Stimulated activated CD4-positive, alpha-beta T cell treated with anti-CD3 and anti-CD28 coated beads, Interleukin-1b, Interleukin-23, amount 100 ng/mL, for 1 hour (primary cell): ENCODE measurements at places on chromosomes 4 and X.

DNA sequence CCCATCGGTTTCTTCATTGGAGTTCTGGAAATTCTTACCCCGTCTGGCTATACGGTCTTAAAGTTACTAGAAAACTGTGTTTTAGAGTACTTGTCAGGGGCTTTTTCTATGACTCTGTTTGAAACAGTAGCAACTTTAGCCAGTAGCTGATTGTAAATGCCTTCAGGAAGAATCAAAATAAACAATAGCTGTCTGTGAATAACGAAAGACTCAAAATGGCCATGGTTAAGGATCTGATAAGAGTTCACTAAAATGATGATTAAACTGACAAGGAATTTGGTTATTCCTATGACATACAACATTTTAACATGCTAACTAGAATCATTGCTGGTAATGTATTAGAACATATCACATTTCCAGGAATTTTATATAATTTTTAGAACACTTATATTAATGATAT is 191.0 kb downstream of the EVC2 start:
- no peak for DNase-seq

- DNase-seq, result no peak
Measured at GRCh38 chrX:17081511-17081910, 135.1 kb downstream of the REPS2 start.

DNA sequence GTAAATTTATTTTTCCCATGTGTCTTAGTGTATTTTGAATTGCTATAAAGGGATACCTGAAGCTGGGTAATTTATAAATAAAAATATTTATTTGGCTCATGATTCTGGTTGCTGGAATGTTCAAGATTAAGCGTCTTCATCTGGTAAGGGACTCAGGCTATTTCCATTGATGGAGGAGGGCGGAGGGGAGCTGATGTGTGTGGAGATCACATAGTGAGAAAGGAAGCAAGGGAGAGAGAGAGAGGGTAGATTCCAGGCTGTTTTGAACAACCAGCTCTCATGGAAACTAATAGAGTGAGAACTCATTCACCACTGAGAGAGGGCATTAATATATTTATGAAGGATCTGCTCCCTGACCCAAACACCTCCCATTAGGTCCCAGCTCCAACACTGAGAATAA is 39.6 kb upstream of the ADGRL3 start:
- no peak for DNase-seq

- no peak for DNase-seq
Measured at GRCh38 chrX:45619290-45619689, 418.6 kb upstream of the DIPK2B start.

- no peak for DNase-seq
Measured at GRCh38 chr4:81521708-81522107, 50.0 kb upstream of the RASGEF1B start.

- no peak for DNase-seq
Measured at GRCh38 chr4:107640197-107640596, 79.8 kb downstream of the PAPSS1 start.

DNA sequence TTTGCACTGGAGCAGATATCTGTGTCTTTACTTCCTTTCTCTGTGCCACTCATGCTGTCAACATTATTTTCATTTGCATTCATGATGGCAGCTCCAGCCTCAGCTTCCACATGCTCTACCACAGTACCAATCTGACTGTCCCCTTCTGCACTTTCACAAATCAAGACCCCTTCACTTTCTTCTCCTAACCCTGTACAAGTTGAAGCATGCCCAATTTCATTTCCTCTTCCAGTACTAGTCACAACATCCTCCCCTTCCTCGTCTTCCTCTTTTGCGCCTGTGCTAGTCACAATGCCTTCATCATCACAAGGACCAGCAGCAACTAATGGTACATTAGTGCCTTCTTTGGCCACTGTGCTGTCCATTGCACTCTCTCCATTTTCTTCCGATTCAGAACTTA is 26.5 kb downstream of the BOD1L1 start:
- DNase-seq, result no peak

DNA sequence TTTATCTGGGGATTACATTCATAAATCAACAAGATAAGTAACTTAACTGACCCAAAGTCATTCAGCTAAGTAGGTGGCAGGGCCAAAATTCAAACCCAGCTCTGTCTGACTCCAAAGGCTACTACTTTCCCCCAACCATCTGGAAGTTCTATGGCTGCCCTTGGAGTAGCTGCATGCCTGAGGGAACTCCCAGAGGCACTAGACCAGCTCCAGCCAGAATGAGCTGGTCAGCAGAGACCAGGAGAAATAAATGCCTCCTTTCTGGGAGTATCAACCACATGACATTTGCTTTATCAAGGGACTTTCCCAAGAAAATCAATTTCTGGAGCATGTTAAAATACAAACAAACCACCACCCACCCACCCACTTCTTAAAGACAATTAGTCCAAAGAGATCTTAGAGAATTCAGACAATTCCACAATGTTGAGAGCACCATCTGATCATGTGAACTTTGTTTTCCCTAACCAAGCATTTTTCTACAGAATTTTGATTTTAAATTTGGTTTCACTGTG is 180.5 kb downstream of the EFHC2 start:
- DNase-seq, result no peak

DNA sequence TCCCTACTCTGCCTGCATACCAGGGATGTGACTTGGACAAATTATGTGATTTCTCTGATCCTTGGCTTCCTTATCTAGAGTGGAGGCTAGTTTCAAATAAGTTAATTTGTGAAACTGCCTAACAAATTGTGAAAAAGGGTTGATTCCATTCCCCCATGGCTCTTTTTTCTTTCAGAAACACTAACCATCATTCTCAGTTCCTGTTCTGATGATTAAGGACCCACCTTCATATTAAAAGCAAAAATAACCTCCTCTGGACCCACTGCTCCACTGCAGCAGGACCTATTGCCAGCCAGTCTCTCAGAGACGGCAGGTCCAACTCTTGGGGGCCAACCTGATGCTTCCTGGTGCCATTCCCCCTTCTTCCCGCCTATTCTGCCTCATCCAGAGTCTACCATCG is 4.5 kb upstream of the ANXA5 start:
- no peak for DNase-seq

GRCh38 chr4:83387476-83388312 is 53.0 kb upstream of the HPSE start:
- no peak for DNase-seq

GRCh38 chr4:24601121-24601520 is 16.8 kb upstream of the DHX15 start:
- DNase-seq, result no peak

DNA sequence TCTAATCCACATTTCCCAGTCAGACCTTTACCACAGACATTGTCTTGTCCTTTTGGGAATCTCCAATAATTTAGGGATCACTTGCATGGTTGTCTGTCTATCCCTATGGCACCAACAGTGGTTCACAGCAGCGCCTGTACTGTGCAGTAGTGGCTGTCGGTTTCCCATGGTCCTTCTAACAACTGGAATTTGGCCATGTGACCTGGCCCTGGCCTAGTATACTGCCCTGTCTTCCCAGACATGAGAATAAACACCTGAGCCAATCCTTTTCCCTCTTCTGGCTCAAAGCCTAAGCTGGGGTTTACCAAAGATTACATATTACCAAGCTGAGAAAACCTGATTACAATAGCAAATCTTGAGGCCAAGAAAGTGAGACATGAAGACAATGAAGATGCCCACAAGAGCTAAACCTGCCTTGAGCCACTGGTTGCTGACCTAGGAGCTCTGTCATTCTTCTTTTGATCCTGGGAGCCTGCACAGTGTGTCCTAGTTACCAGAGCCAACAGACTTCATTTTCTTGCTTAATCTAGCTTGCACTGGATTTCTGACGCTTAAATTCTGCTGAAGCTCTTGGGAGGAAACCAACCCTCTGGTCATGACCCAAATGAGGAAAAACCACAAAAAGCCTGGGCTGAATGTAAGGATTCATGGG is 92.1 kb downstream of the SCD5 start:
- DNase-seq, result no peak

GRCh38 chrX:121000589-121000988 is 15.0 kb upstream of the CT47A1 start:
- no peak for DNase-seq

DNA sequence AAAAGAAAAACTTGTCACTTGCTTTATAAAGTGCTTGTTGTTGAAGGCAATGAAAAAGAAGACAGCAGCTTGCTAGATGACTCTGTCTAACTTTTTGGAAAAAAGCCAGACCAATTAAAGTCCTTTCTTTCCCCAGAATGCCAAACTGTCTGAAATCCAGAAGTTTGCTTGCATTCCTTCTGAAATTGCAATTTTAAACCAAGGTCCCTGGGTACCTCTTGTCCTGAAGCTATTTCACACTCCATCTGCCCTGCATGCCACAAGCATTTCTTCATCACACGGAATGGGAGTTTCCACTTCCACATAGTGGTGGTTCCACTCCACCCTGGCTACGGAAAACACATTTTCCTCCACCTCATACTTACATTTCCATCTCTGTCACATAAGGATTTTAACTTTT is 101.0 kb downstream of the PAPSS1 start:
- DNase-seq, result no peak
